Mammary epithelial cell (primary cell): ENCODE measurements at places on chromosomes 13 and 19.

DNA sequence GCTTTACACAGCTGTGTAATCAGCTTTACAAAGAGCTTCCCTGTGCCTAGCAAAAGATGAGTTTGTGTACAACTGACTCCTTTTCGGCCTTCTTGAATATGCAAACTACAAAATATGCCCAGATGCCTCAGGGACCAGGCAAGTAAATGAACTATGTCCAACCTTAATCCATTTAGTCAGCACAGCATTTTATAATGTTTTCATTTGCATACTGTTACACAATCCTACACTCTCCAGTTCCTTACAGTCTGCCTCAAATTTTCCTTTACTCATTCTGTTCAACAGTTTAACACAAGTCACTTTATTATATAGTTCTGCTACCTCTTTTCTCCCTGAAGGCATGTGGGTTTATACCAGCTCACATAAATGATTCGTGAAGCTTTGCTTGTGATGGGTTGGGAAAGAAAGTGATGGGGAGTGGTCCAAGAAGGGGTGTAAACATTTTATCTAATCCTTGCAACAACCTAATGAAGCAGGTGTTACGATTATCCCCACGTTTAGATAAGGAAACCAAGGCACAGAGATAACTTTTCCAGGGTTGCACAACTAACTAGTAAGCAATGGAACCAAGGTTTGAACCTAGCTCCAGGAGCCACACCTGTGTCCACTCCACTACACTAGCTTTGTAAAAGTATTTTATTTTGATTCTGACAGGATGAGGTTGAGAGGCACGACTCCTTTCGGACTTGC is 3.3 kb upstream of the USP12 start:
- no peak for DNase-seq

DNA sequence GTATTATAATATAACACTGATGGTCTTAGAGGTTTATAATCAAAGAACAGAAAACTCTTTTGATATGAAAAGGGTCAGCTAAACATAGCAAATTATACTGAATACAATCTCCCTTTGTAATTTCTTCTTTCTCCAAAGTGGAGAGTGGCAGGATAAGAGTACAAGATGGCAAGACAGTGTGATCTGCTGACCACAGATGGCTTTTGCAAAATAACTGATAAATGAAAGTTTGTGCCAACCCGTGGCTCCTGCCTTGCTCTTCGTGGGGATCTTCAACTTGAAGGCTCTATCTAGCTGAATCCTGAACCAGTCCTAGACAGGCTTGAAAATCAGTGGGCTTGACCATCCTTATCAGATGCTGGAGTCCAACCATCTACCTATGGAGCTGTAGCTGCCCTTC is 185.7 kb downstream of the VWA8 start:
- DNase-seq: no peak

- DNase-seq: no peak
Measured at GRCh38 chr19:46428239-46429135, at the start of gene PNMA8C. Gene PNMA8C, minus strand, starts transcription at chr19:46428936. Its CDS starts 577 bp downstream, at chr19:46428359.

- peak; percentile 81 for DNase-seq
Measured at GRCh38 chr13:20340759-20341171, 108.6 kb upstream of the GJB6 start.

DNA sequence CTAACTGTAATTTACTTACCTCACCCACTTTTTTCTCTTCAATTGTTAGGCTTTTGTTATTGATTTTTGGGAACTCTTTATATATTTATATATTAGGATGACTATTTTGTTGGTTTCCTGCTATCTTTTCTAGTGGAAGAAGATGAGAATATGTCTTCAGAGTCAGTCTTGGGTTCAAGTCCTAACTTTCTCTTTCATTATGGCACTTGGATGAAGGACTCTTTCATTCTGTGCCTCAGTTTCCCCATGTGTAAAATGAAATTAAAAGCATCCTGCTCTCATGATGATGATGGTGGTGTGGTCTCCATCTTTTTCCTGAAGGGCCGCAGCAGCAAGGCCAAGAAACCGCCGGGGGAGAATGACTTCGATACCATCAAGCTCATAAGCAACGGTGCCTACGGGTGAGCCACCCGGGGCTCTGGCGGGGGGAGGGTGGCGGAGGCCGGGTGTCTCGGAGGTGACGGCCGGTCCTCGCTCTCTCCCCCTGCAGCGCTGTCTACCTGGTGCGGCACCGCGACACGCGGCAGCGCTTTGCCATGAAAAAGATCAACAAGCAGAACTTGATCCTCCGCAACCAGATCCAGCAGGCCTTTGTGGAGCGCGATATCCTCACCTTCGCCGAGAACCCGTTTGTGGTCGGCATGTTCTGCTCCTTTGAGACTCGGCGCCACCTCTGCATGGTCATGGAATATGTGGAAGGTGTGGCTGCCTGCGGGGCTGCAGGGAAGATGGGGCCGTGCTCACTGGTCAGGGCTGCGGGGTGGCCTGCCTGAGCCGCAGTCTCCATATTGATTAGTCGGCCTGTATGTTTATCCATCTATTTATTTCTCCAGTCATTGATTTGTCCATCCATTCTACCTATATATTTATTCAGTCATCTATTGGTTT is 20.0 kb downstream of the MAST1 start:
- no peak for DNase-seq

DNA sequence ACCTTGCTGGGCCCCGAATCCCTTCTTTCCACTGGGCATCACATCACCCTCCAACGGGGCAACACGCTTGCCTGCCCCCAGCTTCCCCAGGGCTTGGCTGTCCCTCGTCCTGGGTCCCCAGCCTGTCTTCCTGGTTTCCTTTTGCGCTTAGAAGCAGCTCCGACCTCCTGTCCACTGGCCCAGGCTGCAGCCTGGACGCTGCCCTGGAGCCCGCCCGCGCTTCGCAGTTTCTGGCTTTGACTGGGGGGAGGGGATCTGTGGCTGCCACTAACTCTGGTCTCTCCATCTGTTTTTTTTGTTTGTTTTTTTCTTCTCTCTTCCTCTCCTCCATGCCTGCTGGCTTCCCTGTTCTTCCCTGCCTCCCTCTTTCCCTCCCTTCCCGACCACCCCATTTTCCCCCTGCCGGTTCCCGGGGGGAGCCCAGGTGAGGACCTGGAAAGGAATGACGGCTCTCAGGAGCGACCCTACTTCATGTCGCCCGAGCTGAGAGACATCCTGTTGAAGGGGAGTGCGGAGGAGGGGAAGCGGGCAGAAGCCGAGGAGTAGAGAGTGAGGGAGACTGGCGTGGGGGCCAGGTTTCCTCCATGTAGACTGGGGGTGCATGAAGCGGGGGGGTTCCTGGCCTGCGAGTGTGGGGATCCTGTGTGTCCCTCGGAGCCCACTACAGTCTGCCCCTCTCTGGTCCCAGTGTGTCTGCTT is 11.5 kb upstream of the ILF3 start:
- no peak for DNase-seq

GRCh38 chr19:41219924-41220567 is 1.0 kb downstream of the AXL start:
- peak; percentile 14 for DNase-seq

- DNase-seq: no peak
Measured at GRCh38 chr13:30729801-30730200, 5.5 kb upstream of the ALOX5AP start.

DNA sequence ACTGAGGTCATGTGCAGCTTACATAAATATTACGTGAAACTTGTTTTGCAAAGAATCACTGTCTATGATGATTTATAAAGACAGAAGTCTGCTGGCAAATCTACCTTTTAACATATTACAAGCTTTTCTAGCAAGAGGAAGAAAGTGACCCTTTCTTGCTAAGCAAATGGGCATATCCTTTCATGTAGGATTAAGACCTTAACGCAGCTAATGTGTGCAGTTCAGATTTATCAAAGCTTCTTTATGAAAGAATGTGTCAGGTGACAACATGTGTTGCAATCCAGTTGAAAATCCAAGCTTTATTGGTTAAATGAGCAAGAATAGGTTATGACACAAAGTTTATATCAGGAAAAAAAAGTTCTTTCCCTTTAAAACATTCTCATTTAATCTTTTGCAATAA is 115.6 kb upstream of the NBEA start:
- no peak for DNase-seq

GRCh38 chr19:6288737-6289136 is 9.0 kb upstream of the MLLT1 start:
- DNase-seq: no peak

- DNase-seq: no peak
Measured at GRCh38 chr19:46357846-46358583, 11.1 kb downstream of the PPP5C start.

DNA sequence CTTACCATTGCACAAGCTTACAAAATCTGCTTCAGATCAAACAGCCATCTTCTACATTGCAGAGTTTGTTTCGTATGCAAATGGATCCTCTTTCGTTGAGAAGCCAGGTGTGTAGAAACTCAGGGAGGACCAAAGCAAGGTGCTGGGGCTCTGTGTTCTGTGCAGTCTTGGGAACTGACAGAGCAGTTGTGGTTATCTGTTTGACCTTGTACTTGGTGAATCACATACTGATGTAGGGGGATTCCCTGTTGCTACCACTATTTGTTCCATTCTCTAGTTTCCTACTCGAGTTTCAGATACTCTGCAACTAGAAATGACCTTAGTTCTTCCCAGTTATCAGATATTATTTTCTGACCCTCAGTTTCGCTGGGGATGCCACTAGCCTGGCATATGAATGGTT is 95.2 kb upstream of the CLDN10 start:
- peak; percentile 11 for DNase-seq

GRCh38 chr13:26747706-26748105 is 12.9 kb downstream of the GPR12 start:
- DNase-seq: no peak

- DNase-seq: no peak
Measured at GRCh38 chr13:113890774-113891480, 27.1 kb upstream of the GAS6 start.

DNA sequence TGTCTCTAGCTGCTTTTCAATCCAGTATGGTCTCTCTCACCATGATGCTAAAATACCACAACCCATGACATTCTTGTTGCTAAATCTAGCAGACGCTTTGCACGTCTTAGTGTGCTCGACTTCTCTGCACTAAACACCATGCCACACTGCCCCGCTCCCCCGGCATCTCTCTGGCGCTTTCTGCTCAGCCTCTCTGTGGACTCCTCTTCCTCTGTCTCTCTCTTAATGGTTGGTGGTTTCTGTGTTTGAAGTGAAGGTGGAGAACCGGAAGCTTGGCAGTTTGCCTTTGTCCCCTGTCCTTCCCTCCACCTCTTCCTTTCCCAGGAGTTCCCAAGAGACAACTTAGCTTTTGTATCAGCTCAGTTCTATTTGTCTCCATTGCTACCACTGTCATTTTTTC is 8.8 kb downstream of the ERCC5 start:
- DNase-seq: no peak

GRCh38 chr13:42001580-42001979 is 40.7 kb upstream of the VWA8 start:
- DNase-seq: peak; percentile 75

DNA sequence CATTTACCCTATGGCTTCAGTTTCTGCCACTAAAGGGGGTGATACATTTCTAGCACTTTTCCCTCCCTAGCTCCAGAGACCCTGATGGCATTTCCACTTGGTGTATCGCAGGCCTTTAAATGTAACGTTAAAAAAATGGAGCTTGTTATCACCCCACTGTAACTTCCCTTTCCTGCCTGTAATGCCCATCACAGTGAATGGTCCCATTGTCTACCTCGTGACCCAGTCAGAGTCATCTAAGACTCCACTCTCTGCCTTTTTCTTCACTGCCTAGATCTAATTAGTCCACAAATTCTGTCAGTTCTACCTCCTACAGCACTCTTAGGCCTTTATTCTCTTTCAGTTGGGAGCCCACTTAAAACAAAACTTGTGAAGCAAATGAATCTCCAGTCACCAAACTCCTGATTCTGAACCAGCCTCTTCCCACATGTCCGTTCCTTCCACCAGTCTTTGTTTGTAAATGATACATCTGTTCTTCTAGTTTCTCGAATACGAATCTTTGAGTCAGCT is 64.8 kb downstream of the NHLRC3 start:
- DNase-seq: no peak

DNA sequence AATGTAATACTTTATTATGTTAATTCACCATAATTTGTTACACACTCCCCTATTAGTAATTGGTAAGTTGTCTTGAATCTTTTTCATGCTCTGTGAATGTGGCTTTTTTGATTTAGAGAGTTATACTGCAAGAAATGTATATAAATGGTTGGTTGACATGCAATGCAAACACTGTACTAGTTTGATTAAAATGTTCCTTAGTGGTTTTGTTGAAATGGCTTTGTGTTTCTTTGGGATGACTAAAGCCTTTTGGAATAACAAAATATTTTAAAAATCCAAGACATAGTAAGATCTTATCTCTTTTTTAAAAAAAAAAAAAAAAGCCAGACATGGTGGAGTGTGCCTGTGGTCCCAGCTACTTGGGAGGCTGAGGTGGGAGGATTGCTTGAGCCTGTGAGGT is 10.5 kb downstream of the LAMP1 start:
- no peak for DNase-seq

DNA sequence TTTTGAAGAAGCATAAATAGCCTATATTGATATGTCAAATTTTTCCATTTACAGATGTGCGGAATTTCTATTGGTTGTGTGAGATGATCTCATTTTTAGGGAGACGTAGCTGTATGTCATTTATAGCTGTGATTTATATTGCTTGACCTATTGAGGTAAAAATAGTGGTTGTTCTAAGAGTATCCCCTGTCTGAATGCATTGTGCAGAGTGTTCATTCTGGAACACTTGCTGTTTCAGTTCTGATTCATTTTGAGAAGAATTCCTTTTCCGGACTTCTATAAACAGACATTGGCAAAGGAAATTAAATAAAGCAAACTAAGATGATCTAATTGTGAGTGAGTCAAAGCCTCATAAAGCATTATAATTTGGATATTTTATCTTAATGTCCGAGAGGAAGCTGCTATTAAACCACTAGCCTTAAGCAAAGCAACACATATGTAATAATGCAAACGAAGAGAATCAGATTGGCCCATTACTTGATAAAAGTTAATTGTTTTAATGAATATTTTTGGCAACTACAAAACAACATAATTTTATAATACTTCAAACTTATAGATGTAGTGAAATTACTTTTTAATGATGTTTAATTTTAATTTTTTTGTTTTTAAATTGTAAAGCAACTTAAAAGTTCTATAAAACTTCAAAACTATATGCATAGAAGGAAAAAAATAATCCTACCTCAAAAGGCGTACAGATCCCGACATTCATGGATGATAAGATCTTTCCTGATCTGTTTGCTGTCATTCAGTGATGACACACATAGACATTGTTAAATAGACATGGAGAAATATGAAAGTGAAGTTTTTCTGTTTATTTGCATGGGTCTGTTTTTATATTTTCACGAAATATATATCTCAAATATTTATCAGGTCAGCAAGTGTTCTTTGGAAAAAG is 942.6 kb upstream of the SLC10A2 start:
- DNase-seq: peak; percentile 30

- DNase-seq: no peak
Measured at GRCh38 chr19:40381321-40381720, 8.7 kb downstream of the HIPK4 start.

DNA sequence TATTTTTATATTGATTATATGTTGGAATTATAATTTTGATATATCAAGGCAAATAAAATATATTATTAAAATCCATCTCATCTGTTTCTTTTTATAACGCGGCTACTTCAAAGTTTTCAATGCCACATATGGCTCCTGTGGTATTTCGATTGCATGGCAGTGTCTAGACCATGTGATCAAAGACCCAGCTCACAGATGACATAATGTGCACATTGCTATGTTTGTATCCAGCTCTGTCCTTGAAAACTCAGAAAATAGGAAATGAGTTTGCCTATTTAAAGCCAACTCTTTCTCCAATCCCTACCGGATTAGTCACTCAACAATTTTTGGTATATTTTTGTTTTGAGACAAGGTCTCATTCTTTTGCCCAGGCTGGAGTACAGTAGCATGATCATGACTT is 26.2 kb downstream of the TMTC4 start:
- no peak for DNase-seq
